ENCODE measurements at places on chromosomes 3 and 15.

GRCh38 chr3:16601537-16602005 lies 3.7 kb downstream of the DAZL start:
- no peak for DNase-seq

- no peak for DNase-seq
Observed at GRCh38 chr3:12970684-12971083, 102.5 kb downstream of the IQSEC1 start.

GRCh38 chr3:187385296-187385695 lies 17.1 kb downstream of the RTP4 start:
- DNase-seq: no peak

GRCh38 chr3:111676211-111677006 lies 81.3 kb upstream of the ZBED2 start:
- DNase-seq: peak; percentile 85

- no peak for DNase-seq
Observed at GRCh38 chr15:70439304-70439877, 324.0 kb downstream of the UACA start.

GRCh38 chr3:126104742-126105605 lies 21.1 kb upstream of the SLC41A3 start:
- no peak for DNase-seq

GRCh38 chr3:115502128-115502527 lies 121.2 kb upstream of the GAP43 start:
- DNase-seq: no peak

- DNase-seq: no peak
Observed at GRCh38 chr3:125318871-125319270, 56.3 kb downstream of the ZNF148 start.

DNA sequence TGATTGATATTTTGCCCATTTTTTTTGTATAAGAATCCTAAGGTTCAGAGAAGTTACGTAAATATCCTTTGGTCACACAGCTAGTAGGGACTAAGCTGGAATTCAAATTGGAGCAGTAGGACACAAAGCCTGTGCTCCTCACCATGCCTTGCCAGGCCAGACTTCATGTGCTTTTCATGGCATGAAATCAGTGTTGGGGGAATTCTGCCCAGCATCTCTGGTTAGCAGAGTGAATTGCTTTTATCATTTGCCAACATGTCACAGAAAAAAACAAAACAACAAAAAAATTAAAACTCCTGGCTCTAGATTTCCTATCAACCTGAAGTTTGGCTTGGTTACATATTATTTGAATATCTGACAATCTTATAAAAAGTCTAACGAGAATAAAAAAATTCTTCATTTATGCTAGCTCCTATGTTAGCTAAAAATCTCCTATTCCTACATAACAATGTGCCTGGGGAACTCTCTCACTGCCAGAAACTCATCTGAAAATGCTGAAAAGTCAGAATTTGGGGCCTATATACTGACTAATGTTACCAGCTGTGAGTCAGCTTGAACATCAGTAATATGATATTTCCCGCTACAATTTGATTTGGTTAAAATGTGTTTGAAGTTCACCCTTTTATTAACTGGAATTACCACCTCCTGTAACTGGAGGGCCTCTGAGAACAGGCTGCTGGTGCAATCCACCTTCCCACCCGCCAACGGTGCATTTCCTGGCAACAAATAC lies 141.7 kb downstream of the TIGIT start:
- DNase-seq: no peak

DNA sequence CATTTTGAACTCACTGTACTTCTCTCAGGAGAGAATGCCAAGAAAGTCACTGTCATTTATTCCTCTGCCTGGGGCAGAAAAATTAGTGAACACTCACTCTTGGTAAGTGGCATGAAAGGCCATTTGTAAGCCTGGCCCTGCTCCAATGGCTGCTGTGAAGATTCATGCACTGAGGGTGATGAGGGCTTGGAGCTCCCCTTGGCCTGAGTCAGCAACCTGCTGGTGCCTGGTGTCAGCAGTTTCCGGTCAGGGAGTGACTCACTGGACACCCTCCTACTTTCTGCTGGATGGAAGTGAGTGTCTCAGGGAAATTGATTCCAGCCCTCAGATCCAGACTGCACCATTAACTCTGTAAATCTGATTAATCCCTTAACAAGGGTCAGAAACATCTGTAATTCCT lies 37.6 kb downstream of the TRA2B start:
- peak; percentile 94 for DNase-seq

Measured in RCC 7860 (cell line).